Stimulated activated CD4-positive, alpha-beta T cell treated with anti-CD3 and anti-CD28 coated beads, Interleukin-1b, Interleukin-23, amount 100 ng/mL, for 4 hours (primary cell): ENCODE measurements at places on chromosomes 1 and 21.

DNA sequence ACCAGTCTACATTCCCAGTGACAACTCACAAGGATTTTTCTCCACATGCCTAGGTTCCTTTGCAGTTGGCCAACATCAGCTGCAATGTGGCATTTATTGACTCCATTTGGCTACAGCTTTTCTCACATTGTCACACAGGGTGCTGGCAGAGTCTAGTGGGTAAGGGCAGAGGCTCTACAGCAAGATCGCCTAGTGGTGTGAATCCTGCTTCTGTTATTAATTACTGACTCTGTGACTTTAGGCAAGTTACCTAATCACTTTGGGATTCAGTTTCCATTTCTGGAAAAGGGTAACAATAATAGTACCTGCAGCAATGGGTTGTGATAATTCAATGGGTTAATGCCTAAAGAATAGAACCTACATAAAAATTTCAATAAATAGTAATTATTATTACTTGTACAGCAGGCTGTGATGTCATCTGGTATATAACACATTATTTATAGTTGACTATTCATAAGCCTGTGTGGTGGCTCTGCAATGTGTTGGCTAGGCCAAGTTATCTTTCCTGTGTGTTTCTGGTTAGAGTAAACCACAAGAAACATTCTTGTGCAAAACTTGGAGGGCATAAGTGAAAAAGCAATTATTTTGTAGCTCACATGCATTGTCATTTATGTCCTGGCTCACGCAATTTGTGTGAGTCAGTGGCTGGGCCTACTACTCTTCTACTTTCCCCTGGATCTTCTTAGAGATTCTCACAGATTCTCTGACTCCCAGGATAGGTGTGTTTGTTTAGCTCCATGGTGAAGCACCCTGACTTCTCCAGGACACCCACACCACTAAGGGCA is 59.5 kb downstream of the PTGS2 start:
- no peak for DNase-seq

DNA sequence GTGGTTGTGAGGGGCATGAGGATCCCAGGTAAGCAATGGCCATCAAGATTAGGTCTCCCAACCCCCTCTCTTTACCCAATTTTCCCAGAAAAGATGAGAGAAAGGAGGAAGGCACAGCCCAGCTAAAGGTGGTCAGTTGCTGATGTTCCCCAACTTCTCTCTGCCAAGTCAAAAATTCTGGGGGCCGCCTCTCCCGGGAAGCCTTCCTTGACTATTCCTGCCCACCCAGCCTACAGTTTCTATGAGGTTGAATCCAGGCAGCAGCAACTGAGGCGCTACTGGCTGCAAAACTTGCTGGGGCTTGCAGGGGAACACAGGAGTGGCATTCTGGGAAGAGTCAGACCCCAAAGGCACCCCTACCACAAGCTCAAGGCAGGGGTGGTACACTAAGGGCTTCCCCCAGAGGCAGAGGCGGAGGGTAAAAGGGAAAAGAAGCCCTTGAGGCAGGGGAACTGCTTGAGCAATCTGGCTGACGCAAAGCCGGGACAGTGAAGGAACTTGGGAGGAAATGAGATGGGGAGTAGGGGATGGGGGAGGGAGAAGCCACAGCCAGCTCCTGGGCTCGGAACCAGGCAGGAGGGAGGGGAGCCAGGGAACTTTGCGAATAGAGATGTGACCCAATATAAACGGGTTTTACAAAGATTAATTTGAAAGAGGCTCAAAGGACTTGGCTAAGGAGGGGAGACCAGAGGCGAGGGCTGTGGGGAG is 31.2 kb downstream of the SDC3 start:
- DNase-seq, result no peak

- DNase-seq, result no peak
Observed at GRCh38 chr1:175673371-175674150, 69.8 kb downstream of the TNR start.

DNA sequence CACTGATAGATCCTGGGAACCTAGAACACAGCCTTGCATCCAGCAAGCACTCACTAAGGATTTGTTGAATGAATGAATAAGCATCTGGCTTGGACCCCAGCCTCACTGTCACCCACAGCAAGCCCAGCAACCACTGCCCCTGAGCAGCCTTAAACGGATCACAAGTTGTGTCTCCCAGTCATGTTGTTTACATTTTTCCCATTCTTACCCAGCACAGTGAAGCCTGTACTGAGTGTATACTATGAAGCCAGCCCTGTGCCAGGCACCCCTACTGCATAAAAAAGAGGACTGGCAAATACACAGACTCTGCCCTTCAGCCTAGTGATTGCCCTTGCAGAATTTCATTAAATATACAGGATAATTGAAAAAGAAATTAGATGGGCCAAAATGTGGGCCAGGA is 30.2 kb downstream of the RRAGC start:
- no peak for DNase-seq

DNA sequence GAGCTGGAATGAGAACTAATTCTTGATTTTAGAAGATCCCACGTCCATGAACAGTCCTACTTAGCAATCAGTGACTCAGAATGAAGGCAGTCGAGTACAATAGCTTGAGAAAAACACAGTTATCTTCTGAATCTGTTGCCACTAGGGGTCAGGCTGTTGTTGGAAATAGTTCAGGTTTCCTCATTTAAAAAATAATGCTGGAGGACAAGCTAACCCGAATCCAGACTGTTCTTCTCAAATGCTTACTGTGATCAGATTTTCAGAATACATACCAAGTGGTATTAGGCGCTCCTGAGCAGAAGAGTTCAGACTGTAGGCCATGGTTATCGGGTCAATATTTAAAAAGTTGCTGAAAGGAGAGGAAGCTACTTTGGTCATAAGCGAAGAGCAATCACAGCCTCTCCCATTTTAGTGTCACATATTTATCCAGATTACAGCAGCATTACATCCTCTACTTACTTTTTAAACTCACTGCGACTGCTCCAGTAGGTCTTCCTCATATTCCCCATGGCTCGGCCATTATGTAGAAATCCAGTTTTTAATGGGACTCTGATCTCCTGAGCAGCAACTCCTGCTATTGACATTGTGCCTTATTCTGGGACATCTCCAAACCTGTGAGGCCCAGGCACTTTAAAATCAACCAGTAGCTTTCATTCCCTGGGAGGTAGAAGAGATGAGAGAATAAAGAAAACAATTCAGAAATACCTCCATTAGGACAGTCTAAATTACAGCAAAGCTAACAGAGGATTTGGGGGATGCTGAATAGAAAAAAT is 10.9 kb downstream of the ERRFI1 start:
- DNase-seq, result peak; percentile 32

DNA sequence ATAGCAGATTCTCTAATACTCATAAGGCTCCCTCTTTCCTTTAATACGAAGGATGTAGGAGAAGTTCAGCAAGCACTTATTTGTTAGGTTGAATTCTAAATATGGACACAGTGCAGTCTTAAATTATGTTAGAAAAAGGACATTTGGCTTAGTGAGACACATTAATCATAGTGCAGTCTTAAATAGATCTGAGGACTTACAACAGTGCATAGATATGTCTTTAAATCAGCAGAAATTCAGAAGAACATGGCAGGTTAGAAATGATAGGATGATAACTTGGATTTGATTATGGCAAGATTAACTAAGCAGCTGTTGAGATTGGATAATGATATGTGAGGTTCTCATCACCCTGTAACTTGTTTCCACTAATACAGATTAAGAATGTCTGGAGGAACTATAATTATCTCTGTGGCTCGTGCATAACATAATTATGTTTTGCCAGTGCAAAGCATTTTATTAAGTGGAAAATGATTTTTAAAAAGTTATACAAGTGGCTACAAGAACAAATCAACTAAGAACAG is 485.9 kb downstream of the USP25 start:
- DNase-seq, result no peak

DNA sequence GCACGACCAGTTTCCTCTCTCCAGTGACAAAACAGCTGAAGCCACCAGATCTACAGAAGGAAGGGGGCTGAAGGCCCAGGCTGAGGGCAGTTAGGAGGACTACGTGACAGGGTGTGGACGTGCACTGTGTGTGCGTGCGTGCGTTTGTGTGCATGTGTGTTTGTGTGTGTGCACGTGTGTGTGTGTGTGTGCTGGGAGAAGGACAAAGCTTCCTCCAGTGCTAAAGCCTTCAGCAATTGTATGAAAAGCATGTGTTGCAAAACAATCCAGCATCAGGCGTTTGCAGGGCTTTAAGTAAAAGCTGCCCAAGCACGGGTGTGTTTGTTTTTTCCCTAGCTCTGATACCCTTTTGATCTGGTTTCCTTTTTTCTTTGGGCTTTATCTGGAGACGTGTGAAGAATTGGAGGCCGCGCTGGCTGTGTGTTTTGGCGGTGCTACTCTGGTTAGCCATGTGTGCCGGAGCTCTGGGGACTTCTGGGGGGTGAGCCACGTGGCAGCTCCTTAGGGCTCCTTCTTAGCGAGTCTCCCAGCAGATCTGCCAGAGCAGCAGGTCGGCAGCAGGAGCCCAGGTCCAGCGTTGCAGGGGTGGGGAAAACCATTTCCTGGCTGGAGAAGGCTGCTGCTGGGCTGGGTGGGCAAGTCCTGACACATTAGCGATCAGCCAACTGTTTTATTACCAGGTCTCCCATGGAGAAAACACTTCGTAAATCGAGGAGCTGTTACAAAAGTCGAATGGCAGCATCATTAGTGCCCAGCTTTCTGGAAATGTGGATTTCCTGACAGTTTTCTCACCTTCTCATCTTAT is 73.4 kb downstream of the UCK2 start:
- no peak for DNase-seq

- no peak for DNase-seq
Observed at GRCh38 chr1:231354330-231355020, 16.4 kb downstream of the SPRTN start.

DNA sequence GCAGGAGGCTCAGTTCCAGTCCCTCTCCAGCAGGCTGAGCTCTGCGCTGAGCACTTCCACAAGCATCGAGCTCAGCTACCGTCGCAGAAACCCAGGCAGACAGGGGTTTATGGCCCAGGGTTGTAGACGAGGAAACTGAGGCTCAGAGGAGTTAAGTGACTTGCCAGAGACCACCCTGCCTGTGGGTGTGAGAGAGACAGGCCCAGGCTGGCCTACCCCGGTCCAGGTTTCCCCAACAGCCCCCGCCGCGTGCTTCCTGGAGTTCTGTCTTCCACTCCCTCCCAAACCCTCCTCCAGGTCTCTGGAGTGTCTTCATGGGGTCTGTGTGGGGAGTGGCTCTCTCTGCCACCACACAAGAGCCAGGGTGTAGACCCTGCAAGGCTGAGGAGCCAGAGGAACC is 615.9 kb downstream of the PTPRU start:
- no peak for DNase-seq

DNA sequence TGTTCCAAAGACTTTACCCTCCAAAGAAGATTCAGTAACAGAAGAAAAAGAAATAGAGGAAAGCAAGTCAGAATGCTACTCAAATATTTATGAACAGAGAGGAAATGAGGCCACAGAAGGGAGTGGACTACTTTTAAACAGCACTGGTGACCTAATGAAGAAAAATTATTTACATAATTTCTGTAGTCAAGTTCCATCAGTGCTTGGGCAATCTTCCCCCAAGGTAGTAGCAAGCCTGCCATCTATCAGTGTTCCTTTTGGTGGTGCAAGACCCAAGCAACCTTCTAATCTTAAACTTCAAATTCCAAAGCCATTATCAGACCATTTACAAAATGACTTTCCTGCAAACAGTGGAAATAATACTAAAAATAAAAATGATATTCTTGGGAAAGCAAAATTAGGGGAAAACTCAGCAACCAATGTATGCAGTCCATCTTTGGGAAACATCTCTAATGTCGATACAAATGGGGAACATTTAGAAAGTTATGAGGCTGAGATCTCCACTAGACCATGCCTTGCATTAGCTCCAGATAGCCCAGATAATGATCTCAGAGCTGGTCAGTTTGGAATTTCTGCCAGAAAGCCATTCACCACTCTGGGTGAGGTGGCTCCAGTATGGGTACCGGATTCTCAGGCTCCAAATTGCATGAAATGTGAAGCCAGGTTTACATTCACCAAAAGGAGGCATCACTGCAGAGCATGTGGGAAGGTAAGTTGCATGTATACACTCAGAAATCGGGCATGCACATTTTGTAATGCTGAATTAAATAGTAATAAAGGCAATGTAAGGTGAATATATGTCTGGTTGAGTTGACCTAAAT is 97.2 kb downstream of the ZFYVE9 start:
- no peak for DNase-seq

GRCh38 chr1:156842618-156843300 is 16.2 kb downstream of the INSRR start:
- DNase-seq, result no peak

- no peak for DNase-seq
Observed at GRCh38 chr1:47818682-47819573, 178.3 kb downstream of the TRABD2B start.

GRCh38 chr1:33099290-33100118 is 18.6 kb downstream of the AZIN2 start:
- DNase-seq, result peak; percentile 34

GRCh38 chr1:206098242-206098919 is 18.8 kb downstream of the AVPR1B start:
- no peak for DNase-seq

- DNase-seq, result no peak
Observed at GRCh38 chr1:203065986-203066385, 19.8 kb downstream of the MYOG start.

GRCh38 chr1:1397839-1398523 is 1.2 kb downstream of the CCNL2 start:
- DNase-seq, result no peak

GRCh38 chr1:173190101-173190936 is 16.8 kb downstream of the TNFSF4 start:
- no peak for DNase-seq

- DNase-seq, result no peak
Observed at GRCh38 chr1:160800142-160800541, 4.2 kb downstream of the LY9 start.

- no peak for DNase-seq
Observed at GRCh38 chr1:223405507-223405906, 12.3 kb downstream of the CCDC185 start.

GRCh38 chr1:104648269-104648691 is 898.6 kb downstream of the AMY1C start:
- DNase-seq, result no peak

DNA sequence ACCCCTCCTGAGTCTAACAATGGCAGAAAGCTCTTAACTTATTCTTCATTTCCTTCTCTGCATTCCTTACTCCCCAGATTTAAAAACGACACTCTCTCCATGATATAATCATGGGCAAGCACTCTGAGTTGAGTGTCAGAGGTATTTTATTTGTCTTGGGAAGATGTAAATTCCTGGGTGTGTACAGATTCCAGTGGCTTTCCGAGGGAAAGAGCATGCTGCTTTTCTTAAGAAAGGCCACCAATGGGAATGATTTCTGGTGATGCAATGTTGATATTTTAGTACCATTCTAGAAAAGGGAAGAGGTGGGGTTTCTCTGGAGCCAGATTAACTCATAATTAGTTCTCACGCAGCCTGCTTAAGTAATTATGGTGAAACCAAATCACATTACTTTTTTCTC is 47.8 kb upstream of the BTG3 start:
- DNase-seq, result no peak

GRCh38 chr1:61980561-61980960 is 214.1 kb upstream of the L1TD1 start:
- DNase-seq, result no peak

GRCh38 chr1:232980986-232981560 is 30.7 kb downstream of the NTPCR start:
- DNase-seq, result no peak
